ENCODE measurements at places on chromosomes 1 and 21. TPM values are rescaled to one million over a fixed set of nuclear protein-coding genes. Genes with fewer than 3 reads are reported as not detected.

GRCh38 chr21:45570826-45571601 lies 28.8 kb upstream of the SLC19A1 start:
- no peak for DNase-seq

DNA sequence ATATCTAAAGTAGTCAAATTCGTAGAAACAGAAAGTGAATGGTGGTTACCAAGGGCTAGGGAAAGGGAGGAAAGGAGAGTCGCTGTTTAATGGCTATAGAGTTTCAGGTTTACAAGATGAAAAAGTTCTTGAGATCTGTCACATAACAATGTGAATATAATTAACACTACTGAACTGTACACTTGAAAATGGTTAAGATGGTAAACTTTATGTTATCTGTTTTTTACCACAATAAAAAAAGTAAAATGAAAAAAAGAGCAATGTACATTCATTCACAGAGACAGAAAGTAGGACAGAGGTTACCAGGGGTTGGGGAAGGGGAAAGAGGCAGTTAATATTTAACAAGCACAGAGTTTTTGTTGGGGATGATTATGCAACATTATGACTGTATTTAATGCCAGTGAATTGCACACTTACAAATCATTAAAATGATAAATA lies 53.3 kb upstream of the SEC16B start:
- no peak for DNase-seq

DNA sequence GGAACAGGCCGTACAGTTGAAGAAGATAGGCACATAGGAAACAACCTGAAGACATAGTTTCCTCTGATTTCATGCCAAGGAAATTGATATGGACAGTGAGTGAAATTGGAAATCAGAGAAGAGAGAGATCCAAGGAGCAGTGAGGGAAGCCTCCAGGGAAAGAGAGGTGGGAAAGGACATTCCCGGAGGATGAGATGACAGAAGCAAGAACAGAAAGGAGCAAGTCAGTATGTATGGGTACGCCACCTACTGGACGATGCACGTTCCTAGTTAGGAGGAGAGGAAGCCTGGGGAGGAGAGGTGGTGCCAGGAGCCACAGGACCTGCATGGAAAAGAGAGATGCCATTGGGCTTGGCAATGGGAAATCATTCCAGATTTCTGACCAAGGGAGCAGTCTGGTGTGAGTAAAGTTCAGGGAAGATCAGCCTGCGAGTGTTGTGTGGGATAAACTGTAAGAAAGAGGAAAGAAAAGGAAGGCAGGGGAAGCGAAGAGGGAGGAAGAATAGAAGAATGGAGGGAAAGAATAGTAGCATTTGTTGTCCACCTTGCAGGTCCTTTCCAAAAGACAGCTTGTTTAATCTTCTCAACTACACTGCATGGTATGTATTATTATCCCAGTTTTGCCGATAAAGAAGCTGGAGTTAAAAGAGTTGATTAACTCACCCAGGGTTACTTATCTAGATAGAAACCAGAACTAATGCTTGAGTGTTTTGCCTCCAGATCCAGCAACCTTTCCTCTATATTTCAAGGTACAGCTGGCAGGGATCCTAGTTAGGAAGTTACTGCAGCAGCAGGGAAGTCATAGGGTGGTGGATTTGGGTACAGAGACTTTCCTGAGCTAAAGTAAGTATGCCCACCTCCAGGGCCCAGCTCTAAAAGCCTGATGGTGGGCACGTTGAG lies 27.4 kb downstream of the C1orf116 start:
- DNase-seq: peak; percentile 51

The TSPAN1 gene
- 0.53 TPM for total RNA-seq

The UBXN10 gene
- total RNA-seq: 0.53 TPM

The PER3 gene
- 2.3 TPM for total RNA-seq
